ENCODE measurements at places on chromosomes 6 and 20. TPM values are rescaled to one million over a fixed set of nuclear protein-coding genes. Genes with fewer than 3 reads are reported as not detected.
A peak's percentile ranks its signal among the peaks of the same experiment; 100 is the strongest.

Gene PTGIS
- total RNA-seq = 17.2 TPM

Gene MUC22
- total RNA-seq = not detected

Gene PROKR2
- not detected for total RNA-seq

Gene KIF25
- not detected for total RNA-seq

Gene SPTLC3
- total RNA-seq = 0.84 TPM

Gene TINAG
- 0.27 TPM for total RNA-seq

Gene TSHZ2
- total RNA-seq = 3.3 TPM

Gene TNFRSF6B
- total RNA-seq = not detected

Gene ETV7
- total RNA-seq = not detected

Gene OOEP
- not detected for total RNA-seq

Gene NCOA6
- 11.0 TPM for total RNA-seq

Gene PI3
- 0.40 TPM for total RNA-seq

Gene GHRH
- total RNA-seq = not detected

Gene CALHM4
- 0.34 TPM for total RNA-seq

Gene C20orf202
- not detected for total RNA-seq

GRCh38 chr20:20212675-20213096 is 155.2 kb upstream of the INSM1 start:
- H3K4me3 ChIP-seq = no peak overlapping the region
- H3K4me1 ChIP-seq = peaks cover 17% of the 10 kb centered on the region
- no peaks in the 10 kb centered on the region for H3K36me3 ChIP-seq
- H3K27me3 ChIP-seq = no peaks in the 10 kb centered on the region
- DNase-seq = peak; percentile 58

- H3K27me3 ChIP-seq = no peaks in the 10 kb centered on the region
- no peak overlapping the region for H3K27ac ChIP-seq
- H3K4me1 ChIP-seq = no peaks in the 10 kb centered on the region
- H3K4me3 ChIP-seq = no peak overlapping the region
- DNase-seq = no peak
Observed at GRCh38 chr6:97059473-97059872, 134.9 kb downstream of the KLHL32 start.

DNA sequence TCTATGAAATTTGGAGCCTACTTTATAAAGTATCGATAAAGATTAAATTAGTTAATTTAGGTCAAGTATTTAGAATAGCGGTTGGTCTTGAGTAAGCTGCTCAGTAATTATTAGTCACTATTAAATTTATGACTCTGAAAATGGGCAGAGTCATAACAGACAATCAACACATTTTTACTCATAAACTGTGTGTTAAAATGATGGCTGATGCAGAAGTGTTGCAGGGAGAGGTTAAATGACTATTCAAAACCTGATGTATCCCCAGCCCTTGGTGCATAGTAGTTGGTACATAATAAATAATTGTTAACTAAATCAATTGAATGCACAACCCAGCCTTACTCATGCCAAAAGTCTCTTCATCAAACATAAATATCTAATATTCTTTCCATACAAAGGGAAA is 30.6 kb downstream of the HIVEP2 start:
- no peak for DNase-seq
- H3K27ac ChIP-seq = no peak overlapping the region
- H3K4me1 ChIP-seq = peaks cover 23% of the 10 kb centered on the region
- H3K27me3 ChIP-seq = no peaks in the 10 kb centered on the region

GRCh38 chr6:96152114-96152708 is 136.4 kb downstream of the FUT9 start:
- H3K4me3 ChIP-seq = no peak overlapping the region
- H3K36me3 ChIP-seq = no peaks in the 10 kb centered on the region
- no peaks in the 10 kb centered on the region for H3K4me1 ChIP-seq

DNA sequence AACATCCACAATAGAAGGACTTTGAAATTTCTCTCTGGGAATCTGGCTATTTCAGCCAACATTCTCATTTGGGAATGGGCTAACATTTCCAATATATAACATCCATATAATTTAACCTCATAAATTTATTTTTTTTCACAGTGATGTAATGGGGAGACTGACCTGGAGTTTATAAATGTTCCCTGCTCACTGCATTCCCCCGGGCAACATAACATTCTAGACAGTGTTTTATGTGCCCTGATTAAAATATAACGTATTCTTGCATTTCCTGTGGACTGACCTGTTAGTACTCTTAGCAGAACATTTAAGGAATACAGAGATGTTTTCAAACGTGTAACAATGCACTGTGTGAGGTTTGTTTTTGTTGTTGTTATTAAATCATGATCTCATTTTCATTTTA is 20.9 kb downstream of the TSHZ2 start:
- no peak for DNase-seq
- H3K4me1 ChIP-seq = no peaks in the 10 kb centered on the region
- H3K4me3 ChIP-seq = no peak overlapping the region
- H3K27ac ChIP-seq = no peak overlapping the region
- H3K27me3 ChIP-seq = peaks cover 4% of the 10 kb centered on the region
- H3K36me3 ChIP-seq = no peaks in the 10 kb centered on the region

- no peaks in the 10 kb centered on the region for H3K36me3 ChIP-seq
- DNase-seq = no peak
- no peaks in the 10 kb centered on the region for H3K4me1 ChIP-seq
- H3K27ac ChIP-seq = no peak overlapping the region
- no peaks in the 10 kb centered on the region for H3K27me3 ChIP-seq
- H3K4me3 ChIP-seq = no peak overlapping the region
Observed at GRCh38 chr6:141244366-141244765, 888.4 kb upstream of the GJE1 start.

- H3K4me1 ChIP-seq = no peaks in the 10 kb centered on the region
- H3K27me3 ChIP-seq = no peaks in the 10 kb centered on the region
- no peaks in the 10 kb centered on the region for H3K36me3 ChIP-seq
Observed at GRCh38 chr6:128841518-128841917, 41.4 kb upstream of the LAMA2 start.

DNA sequence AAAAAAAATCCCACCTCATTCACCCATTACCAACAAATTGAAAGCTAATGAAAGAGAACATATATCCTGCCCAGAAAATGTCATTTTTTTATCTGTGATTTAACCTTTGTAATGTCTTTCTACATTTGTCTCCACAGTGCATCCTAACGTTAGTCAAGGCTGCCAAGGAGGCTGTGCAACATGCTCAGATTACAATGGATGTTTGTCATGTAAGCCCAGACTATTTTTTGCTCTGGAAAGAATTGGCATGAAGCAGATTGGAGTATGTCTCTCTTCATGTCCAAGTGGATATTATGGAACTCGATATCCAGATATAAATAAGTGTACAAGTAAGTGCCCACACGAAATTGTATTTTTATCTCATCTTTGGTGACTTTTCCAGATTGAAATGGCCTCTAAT is 30.0 kb downstream of the RSPO3 start:
- no peaks in the 10 kb centered on the region for H3K36me3 ChIP-seq
- peak overlapping the region; percentile 15 for H3K4me3 ChIP-seq
- DNase-seq = peak; percentile 24
- no peaks in the 10 kb centered on the region for H3K27me3 ChIP-seq

- H3K4me3 ChIP-seq = no peak overlapping the region
- H3K4me1 ChIP-seq = peaks cover 77% of the 10 kb centered on the region
- H3K36me3 ChIP-seq = no peaks in the 10 kb centered on the region
- no peak for DNase-seq
- H3K27me3 ChIP-seq = no peaks in the 10 kb centered on the region
Observed at GRCh38 chr20:5146871-5147592, 20.2 kb downstream of the CDS2 start.

GRCh38 chr20:35301426-35301825 is 9.2 kb upstream of the FAM83C start:
- no peak overlapping the region for H3K27ac ChIP-seq
- H3K4me3 ChIP-seq = no peak overlapping the region
- no peaks in the 10 kb centered on the region for H3K36me3 ChIP-seq
- H3K4me1 ChIP-seq = peaks cover 19% of the 10 kb centered on the region
- no peak for DNase-seq

DNA sequence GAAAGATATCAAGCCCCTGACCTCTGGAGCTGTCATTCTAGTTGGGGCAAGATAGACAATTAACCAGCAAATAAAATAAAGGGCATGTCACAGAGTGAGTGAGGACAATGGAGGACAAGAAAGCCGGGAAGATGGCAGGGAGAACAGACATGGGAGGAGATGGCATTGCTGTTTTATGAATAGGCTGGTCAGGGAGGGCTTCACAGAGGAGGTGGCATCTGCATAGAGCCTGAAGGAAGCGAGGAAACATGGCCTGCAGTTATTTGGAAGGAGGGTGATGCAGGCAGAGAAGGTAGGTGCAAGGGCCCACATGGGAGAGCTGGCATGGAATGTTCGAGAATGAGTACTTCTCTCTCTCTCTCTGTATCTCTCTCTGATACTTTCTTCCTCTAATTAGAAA is 63.7 kb downstream of the EFCAB8 start:
- no peaks in the 10 kb centered on the region for H3K27me3 ChIP-seq
- DNase-seq = no peak
- no peaks in the 10 kb centered on the region for H3K36me3 ChIP-seq
- no peak overlapping the region for H3K4me3 ChIP-seq
- H3K4me1 ChIP-seq = no peaks in the 10 kb centered on the region
- no peak overlapping the region for H3K27ac ChIP-seq

GRCh38 chr6:159099961-159100360 is 55.2 kb upstream of the TAGAP start:
- H3K4me3 ChIP-seq = no peak overlapping the region
- H3K4me1 ChIP-seq = no peaks in the 10 kb centered on the region
- no peaks in the 10 kb centered on the region for H3K27me3 ChIP-seq
- no peaks in the 10 kb centered on the region for H3K36me3 ChIP-seq

GRCh38 chr20:63315731-63316491 is 22.9 kb downstream of the COL20A1 start:
- peak; percentile 30 for DNase-seq
- no peak overlapping the region for H3K4me3 ChIP-seq
- H3K27ac ChIP-seq = no peak overlapping the region
- H3K4me1 ChIP-seq = no peaks in the 10 kb centered on the region
- no peaks in the 10 kb centered on the region for H3K27me3 ChIP-seq

DNA sequence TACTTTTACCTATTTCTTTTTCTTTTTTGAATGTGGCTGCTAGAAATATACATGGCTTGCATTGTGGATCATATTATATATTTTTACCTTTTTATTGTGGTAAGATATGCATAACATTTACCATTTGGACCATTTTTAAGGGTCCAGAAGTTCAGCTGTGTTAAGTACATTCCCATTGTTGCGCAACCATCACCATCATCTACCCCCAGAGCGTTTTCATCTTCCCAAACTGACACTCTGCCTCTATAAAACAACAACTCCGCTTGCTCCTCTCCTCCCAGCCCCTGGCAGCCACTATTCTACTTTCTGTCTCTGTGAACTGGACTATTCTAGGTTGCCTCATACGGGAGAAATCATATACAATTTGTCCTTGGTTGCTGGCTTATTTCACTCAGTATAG is 28.2 kb upstream of the CCN5 start:
- no peak overlapping the region for H3K27ac ChIP-seq
- H3K27me3 ChIP-seq = no peaks in the 10 kb centered on the region
- no peak for DNase-seq
- H3K36me3 ChIP-seq = no peaks in the 10 kb centered on the region
- peaks cover 20% of the 10 kb centered on the region for H3K4me1 ChIP-seq

DNA sequence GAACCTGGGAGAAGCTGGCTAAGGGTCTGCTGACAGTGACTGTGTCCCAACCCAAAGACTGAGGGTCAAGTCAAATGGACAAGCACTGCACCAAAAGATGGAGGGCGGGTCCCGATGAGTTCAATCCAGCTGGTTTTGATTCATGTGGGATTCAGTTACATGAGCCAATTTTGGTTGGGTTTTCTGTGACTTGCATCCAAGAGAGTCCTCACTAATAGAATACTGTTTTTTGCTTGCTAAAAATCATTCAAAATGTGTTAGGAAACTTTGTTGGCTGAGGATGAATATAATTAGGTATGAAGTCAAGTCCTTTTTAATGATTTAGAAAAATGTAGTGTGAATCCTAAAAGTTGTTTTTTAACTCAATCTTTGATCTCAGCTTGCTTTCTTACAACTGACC is 323.8 kb upstream of the NOX3 start:
- DNase-seq = no peak
- no peak overlapping the region for H3K4me3 ChIP-seq
- no peak overlapping the region for H3K27ac ChIP-seq
- H3K4me1 ChIP-seq = no peaks in the 10 kb centered on the region
- no peaks in the 10 kb centered on the region for H3K27me3 ChIP-seq

GRCh38 chr6:36355819-36356218 is 19.1 kb upstream of the BNIP5 start:
- no peaks in the 10 kb centered on the region for H3K36me3 ChIP-seq
- no peak overlapping the region for H3K27ac ChIP-seq
- H3K27me3 ChIP-seq = no peaks in the 10 kb centered on the region
- peaks cover 5% of the 10 kb centered on the region for H3K4me1 ChIP-seq
- DNase-seq = no peak

DNA sequence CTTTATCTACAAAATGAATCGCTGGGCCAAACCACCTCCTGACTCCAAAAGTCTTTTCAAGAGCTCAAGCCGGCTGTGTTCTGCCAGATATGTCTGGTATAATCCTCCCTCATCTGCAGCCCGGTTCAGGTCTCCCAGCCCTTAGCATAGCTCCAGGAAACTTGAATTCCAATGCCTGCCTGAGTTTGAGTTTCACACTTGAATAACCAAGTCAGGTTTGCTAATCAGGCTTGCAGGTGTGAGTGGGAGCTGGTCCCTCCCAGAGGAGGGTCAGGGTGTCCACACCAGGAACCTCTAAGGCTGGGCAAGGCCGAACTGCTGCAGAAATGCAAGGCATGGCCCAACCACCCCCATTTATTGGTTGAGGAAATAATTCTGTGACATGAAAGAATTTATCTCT is 96.6 kb downstream of the TMEM242 start:
- H3K27me3 ChIP-seq = no peaks in the 10 kb centered on the region
- H3K4me1 ChIP-seq = peaks cover 21% of the 10 kb centered on the region
- H3K4me3 ChIP-seq = no peak overlapping the region
- H3K36me3 ChIP-seq = no peaks in the 10 kb centered on the region
- peak overlapping the region; percentile 39 for H3K27ac ChIP-seq

- H3K27ac ChIP-seq = no peak overlapping the region
- no peak overlapping the region for H3K4me3 ChIP-seq
- no peaks in the 10 kb centered on the region for H3K36me3 ChIP-seq
- H3K27me3 ChIP-seq = no peaks in the 10 kb centered on the region
Observed at GRCh38 chr6:49543087-49543858, 7.2 kb upstream of the C6orf141 start.

GRCh38 chr6:30687659-30688431 is 1.4 kb upstream of the PPP1R18 start:
- peak overlapping the region; percentile 91 for H3K27ac ChIP-seq
- H3K36me3 ChIP-seq = no peaks in the 10 kb centered on the region
- no peaks in the 10 kb centered on the region for H3K27me3 ChIP-seq
- peak; percentile 49 for DNase-seq
- H3K4me1 ChIP-seq = peaks cover 29% of the 10 kb centered on the region
- H3K4me3 ChIP-seq = peak overlapping the region; percentile 85

GRCh38 chr6:28351087-28351486 is 1.3 kb downstream of the ZKSCAN3 start:
- peaks cover 35% of the 10 kb centered on the region for H3K4me1 ChIP-seq
- H3K27me3 ChIP-seq = no peaks in the 10 kb centered on the region
- H3K27ac ChIP-seq = peak overlapping the region; percentile 92
- DNase-seq = no peak
- peak overlapping the region; percentile 81 for H3K4me3 ChIP-seq
- no peaks in the 10 kb centered on the region for H3K36me3 ChIP-seq
